Common myeloid progenitor, CD34-positive (primary cell): ENCODE measurements at places on chromosomes 2 and 18.

DNA sequence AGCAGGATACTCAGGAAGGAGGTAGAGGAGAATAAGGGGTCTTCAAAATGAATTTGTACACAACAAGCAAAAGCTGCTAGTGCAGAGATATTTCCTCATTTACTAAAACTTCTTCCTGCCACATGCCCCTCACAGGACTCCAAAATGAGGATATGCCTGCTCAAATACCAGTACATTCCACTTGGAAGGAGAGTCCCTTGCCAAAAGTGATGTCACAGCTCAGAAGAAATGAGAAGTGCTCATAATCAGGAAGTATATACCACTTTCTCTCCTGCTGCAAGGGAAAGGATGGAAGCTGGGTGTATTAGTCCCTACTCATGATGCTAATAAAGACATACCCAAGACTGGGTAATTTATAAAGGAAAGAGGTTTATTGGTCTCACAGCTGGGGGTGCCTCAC, 87.7 kb upstream of the FSHR start:
- no peak for DNase-seq

GRCh38 chr2:199485732-199486335, 28.1 kb upstream of the SATB2 start:
- DNase-seq = peak; percentile 67

GRCh38 chr2:39135690-39136259, 14.9 kb upstream of the SOS1 start:
- DNase-seq = no peak

DNA sequence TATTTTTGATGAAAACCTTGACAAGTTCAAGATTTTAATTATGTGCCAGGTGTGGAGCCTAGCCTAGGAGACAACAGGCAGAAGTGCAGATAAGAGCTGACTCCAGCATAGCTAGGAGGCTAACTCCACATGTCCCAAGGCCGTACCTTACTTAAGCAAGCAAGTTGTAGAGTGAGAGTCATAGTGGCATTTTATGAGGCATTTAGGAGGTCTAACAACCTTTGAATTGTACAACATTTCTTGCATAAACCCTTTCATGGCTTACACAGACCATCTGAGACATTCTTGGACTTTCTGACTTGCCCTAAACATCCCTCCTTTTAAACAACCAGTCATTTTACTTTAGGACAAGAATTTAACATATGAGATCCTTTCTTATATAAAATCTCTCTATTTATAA, 8.3 kb upstream of the SUCLG1 start:
- DNase-seq = no peak

DNA sequence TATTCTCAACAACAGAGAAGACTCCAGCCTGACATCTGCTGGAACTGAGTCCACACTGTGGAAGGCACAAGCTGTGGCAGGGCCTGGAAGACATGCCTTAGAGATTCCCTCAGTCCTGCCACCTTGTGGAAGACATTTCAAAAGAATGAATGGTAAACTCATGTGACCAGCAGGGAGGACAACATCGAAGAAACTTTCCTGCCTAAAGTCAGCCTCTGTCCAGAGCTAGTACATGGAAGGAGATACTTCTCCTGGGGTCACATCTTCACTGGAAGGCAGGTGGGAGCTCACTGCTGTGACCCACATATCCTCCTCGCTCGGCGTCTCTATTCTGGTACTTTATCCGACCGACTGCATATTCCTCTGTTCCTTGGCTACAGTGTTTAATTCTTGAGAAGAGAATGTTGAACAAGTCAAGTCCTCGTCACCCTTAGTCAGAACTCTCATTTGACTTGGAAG, 59.5 kb downstream of the PUM2 start:
- DNase-seq = peak; percentile 84

DNA sequence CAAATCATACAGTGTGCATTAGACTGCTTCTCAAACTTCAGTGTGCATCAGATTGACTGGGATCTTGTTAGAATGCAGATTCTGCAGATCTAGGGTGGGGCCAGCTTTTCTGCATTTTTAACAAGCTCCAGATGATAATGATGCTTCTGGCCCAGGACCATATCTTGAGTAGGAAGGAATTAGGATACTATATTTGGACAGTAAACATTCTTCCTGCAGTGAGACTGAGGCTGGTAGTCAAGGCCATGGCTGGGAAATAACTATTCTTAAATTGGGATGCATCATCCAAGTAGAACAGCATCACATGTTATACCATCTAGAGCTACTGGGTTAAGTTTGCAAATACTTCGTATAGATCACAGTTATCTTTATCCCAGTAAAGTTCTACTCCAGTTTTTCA, 28.4 kb upstream of the ARMC9 start:
- no peak for DNase-seq

GRCh38 chr2:188785061-188785460, 189.1 kb upstream of the COL3A1 start:
- DNase-seq = no peak

DNA sequence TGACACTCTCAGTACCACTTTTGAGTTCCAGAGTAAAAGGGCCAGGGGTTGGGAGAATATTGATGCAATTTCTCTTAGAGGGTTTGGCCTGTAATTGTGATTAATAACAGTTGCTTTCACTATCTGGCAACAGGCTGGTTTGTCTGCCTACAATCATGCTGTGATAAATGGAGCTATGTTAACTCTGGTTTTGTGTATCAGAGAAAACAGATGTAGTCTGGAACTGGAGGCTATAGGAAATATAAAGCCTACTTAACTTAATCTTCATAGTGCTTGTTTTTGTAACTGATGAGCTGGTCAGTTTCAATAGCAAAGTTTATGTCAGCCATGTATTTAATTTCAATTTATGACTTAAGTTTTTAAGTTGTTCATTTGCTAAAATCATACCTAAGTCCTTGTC, 138.0 kb downstream of the AGPS start:
- DNase-seq = no peak

DNA sequence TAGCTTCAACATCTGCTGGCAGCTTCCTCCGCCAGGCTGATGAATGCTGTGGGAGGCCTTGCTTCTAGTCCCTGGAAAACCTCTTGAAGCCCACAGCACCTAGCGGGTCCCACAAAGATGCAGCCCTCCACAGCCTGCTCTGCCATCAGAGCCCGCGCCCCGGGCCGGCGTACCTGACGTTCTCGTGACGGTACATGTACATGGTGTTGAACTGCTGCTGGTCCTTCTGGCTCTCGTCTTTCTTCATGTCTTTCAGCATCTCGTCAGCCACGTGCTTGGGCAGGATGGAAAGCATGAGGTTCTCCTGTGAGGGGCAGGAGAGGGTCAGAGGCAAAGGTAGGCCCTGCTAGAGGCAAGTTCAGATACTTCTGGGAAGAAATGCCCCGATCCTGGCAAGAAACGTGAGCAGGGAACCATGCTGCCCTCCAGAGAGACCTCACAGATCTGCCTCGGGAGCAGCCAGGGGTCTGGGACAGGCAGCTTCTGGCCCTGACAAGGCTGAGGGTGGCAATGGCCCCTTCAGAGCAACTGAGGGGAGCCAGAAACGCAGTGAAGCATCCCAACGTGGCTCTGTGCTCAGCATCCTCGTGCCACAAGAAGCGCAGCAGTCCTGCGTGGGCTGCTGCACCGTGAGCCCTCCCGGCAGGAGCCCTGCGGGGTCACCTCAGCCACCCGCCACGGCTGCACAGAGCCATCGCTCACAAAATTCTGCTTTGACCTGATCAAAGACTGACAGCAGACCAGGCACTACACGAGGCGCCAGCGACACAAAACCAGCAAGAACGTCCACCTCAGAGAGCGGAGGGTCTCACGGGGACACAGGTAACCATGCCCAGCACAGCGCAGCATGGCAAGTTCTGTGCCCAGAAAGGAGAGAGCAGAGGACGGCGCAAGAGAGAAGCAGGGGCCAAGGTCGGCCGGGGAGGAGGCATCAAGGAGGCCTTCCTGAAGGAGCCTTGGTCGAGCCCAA, 49.1 kb downstream of the CENPO start:
- DNase-seq = no peak

- DNase-seq = peak; percentile 34
Measured at GRCh38 chr18:3060667-3061580, 48.0 kb upstream of the LPIN2 start.

GRCh38 chr2:242060212-242060835, 190.8 kb downstream of the RTP5 start:
- no peak for DNase-seq

DNA sequence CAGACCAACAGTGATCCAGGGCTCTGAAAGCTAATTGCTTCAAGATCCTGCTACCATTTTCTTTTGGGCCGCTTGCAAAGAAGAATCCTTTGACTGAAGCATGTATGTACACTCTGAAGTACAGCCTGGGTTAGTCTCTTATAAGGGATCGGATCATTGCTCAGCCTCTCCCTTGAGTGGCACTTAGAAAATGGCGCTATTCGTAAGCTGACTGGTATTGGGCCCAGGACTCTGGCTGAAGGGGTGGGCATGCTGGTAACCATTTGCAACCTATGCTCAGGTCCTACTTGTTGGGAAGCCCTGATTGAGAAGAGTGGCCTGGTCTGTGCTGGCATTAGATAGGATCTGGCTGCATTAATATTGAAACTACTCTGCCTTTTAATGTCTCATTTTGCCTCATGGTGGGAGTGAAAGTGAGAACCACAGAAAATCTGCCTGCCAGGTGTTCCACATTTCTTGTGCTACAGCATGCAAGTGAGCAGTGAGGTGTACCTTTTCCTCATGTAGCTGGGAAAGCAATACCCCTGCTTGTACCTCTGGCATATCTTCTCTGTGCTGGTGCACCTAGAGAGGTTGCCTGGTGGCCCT, 661 bp upstream of the MGAT5 start:
- no peak for DNase-seq

DNA sequence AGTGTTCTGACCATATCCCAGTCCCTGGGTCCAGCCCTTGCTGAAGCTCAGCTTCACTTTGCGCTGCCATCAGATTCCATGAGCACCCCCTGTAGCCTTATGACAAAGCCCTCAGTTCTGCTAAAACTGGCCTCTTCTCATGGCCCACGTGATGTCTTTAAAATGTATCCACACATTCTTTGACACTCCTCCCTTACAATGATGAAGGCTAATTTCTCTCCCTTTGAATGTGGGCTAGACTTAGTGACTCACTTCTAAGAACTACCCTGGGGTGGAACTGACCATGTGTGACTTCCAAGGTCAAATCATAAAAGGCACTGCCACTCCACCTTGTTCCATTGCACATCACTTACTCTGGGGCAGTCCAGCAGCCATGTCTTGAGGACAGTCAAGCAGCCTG, 45.4 kb upstream of the GORASP2 start:
- DNase-seq = no peak

- DNase-seq = peak; percentile 82
Measured at GRCh38 chr2:101806123-101806522, 108.6 kb downstream of the MAP4K4 start.

- no peak for DNase-seq
Measured at GRCh38 chr18:45548614-45549013, 66.7 kb upstream of the SLC14A2 start.

DNA sequence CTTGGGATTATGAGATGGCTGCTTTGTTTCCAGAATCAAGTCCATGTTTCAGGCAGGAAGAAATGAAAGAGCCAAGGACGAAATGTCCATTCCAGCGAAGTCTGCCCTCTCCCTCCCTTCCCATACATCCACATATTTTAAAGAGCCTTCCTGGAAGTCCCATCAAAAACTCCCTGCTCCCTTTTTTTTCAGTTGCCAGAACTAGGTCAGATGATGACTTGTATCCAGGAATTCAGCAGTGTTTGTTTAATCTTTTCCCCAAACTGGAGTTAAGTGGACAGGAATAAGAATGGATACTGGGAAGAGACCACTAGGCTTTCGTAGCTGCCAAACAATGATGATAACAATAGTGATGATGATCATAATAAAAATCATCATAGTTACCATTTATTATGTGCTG, 198.7 kb downstream of the MEIS1 start:
- DNase-seq = no peak

GRCh38 chr18:21049306-21049705, 62.3 kb downstream of the ROCK1 start:
- DNase-seq = peak; percentile 21

- DNase-seq = no peak
Measured at GRCh38 chr2:20677301-20678085, 10.5 kb downstream of the GDF7 start.

GRCh38 chr2:207239754-207240494, 74.2 kb upstream of the KLF7 start:
- peak; percentile 36 for DNase-seq

- no peak for DNase-seq
Measured at GRCh38 chr18:48782381-48782861, 168.3 kb downstream of the SMAD7 start.

GRCh38 chr2:222452422-222452950, 28.1 kb downstream of the SGPP2 start:
- no peak for DNase-seq

DNA sequence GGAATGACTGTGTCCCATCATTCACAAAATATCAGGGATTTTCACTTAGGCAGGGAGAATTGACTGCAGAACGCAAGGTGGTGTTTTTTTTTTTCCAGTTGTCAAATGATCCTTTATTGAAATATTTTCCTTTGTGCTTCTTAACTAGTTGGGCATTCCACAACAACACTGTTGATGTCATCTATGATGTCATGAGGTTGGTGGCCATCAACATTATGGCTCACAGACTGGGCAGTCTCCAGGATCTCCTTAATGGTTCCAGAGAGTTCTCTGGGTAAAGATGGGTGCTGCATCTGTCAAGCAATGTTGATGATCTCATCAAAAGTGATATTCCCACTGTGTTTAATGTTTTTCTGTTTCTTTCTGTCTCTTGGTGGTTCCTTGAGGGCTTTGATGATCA, 31.8 kb upstream of the PLEKHM3 start:
- DNase-seq = no peak

DNA sequence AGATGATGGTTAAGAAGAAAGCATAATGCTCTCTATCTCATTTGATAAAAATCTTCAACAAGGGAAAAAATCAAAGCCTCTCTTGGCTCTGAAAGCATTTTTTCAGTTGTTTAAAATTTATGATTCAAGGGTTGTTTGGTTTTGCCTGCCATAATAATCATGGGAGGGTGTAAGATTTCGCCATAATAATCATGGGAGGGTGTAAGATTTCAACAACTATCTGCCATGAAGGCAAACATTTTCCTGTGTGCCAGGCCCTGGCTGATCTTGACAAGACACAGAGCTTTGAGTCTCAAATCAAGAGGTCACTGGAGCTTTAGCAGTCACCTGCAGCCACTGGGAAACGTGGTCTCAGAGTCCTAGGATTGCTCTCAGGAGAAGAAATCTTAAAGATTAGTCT, 175.1 kb upstream of the PIEZO2 start:
- no peak for DNase-seq

DNA sequence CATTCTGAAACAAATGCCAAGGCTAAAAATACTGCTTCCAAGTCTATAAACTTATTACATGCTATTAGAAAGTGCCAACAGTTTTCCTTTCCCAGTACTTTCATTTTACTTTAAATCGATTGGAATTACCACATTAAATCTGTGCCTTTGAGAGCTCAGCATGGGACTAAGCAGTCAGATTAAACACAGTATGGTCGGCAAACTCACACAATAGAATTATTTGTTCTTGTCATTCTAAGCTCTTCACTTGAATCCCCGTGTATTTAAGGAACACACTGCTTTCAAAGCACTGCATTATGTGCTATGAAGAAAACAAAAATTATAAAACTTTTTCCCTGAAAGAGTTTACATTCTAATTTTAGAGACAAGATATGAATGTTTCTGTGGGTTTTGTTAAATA, 444.4 kb upstream of the SLC39A10 start:
- DNase-seq = no peak

GRCh38 chr2:223614534-223614933, 12.4 kb upstream of the SCG2 start:
- DNase-seq = no peak
